CD4-positive, alpha-beta T cell treated with Interleukin-21 for 1 hour (primary cell): ENCODE measurements at places on chromosomes 7 and 10.
A peak's percentile ranks its signal among the peaks of the same experiment; 100 is the strongest.

DNA sequence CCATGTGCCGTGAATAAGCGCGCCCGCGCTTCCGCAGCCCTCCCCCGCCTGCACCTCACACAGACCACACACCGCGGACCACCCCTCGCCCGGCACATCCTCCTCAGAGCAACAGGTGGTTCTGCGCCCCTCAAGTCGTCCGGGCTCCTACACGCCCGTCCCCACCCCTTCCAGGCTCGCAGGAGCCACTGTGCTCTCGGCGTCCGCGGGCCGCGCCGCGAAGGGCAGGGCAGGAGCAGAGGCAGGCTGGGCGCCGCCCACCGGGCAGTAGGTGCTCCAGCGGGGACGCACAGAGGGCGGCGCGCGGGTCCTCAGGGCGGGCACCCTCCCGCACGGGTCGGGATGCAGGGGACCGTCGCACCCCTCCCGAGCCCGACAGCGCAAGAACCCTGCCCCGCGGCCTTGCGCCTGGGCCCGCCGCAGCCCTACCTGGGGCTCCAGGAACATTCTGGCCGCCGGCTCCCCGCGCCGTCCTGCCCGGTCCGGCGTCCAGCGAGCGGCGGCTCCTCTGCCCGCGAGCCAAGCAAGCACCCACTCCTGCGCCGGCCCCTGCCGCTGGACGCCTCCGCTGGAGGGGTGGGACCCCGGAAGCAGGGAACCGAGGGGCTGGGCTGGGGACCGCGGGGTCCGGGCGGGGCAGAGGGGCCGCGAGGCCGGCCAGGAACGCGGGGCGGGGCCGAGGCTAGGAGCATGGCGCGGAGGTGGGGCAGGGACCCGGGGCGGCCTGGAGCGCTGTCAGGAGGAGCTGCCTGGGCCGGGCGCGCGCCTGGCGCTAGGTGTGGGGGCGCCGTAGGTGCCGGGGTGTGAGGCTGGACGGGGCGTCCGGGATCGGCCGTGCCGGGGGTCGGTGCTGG is 37.4 kb downstream of the RASGEF1A start:
- DNase-seq: peak; percentile 61

DNA sequence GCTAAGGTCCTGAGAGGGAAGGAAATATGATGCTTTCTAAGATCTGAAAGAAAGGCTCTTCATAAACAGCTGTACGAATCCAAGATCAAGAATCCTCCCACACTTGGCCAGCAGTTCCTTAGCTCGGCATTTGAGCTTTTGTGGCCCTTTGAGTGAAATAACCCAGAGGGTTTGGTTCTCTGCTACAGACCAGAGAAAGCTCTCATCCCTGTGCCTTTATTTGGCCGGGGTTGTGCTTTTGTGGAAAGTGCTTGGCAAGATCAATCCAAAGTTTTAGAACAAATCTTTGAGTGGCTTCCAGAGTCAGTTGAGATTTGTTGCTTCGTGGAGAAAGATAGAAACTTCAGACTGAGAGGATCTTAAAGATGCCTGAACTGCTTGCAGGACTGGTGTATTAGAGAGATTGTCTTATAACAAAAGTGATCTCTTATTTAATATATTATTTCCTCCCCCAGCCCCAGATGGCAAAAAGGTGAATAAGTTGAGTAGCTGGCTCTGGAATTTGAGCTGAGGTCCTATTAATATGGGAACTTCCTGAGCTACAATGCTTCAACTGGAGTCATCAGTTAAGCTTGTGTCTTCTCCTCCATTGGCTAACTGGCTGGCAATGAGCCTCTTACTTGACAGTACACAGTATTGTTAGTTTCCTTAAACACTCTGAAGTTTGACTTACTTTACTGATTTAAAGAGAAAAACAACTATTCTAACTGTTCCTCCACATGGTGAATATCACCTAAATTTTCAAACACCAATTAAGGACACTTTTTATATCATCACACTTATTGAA is 687.3 kb downstream of the MAGI2 start:
- no peak for DNase-seq

- DNase-seq: no peak
Observed at GRCh38 chr10:122675278-122675677, 24.4 kb downstream of the C10orf120 start.

GRCh38 chr10:78761311-78761781 is 307.4 kb upstream of the ZMIZ1 start:
- no peak for DNase-seq

DNA sequence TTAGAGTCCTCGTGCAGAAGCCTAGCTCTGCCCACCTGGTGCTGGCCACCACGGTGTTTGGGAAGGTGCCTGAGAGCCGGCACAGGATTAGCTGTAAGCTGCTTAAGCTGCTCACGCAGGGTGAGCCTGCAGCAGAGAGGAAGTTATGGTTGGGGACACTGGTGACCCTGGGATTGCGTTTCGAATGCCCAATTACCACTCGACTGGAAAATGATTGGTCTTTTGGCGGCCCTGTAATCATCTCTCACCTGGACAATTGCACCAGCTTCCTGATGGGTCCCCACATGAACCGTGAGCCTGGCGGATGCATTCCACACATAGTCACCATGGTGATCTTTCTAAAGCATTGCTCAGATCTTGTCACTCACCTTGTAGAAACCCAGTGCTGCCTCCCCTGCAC is 442.3 kb upstream of the ZMIZ1 start:
- no peak for DNase-seq

GRCh38 chr10:92629945-92630344 is 37.0 kb downstream of the KIF11 start:
- no peak for DNase-seq
